ENCODE measurements at places on chromosomes 3 and 15.

GRCh38 chr3:64238971-64239667 lies 13.9 kb upstream of the PRICKLE2 start:
- DNase-seq: no peak

DNA sequence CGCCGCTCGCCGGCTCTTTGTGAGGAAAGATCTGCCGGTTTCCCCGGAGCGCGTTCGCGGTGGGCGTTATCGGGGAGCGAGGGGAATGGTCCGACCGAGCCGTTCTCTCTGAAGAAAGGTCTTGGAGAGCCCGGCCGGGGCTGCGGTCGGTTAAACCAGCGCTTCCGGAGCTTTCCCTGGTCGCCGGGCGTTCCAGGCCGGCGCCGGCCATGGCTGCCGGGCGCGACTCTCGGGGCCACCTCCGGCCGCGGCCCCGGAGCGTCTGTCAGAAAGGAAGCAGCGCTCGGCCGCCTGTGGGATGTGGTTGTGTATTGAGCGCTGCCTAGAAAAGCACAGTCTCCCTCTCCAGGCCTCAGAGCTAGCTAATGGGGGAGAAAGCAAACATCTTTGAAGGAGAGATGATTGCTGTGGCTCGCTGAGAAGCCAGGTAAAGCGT lies 731 bp downstream of the FYTTD1 start:
- DNase-seq: peak; percentile 31

- DNase-seq: no peak
Measured at GRCh38 chr3:166714206-166714605, 665.9 kb downstream of the ZBBX start.

DNA sequence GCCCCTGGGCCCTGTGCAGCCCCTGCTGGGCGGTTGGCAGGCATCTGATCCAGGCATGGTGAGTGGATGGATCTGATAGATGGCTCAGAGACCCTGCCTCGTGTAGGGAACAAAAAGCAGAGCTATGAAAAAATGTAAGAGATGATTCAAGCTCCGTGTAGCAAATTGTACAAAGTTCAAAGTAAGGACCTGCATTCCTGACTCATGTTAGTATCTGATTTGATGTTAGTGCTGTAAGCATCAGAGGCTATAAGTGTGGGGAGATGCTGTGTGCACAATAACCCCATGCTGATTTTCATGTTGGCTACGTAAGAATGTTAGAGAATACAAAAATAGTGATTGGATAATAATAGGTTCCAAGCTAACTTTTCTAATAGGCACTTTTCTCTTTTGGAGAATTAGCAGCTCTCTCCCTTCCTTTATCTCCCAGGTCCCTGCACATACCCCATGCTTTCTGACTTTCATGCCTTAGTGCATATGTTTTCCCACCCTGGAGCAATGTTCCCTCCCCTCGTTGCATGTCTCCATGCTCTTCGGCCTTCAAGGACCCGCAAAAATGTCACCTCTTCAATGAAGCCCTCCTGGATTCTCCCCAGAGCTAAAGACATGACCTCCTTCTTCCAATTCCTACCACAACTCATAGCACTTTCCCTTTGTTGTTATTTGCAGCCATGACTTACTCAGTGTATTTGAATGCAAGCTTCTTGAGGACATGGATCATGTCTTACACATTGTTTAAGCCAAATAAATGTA lies 1.6 kb downstream of the CCR9 start:
- no peak for DNase-seq

GRCh38 chr15:94924971-94925598 lies 693.7 kb downstream of the MCTP2 start:
- no peak for DNase-seq

- no peak for DNase-seq
Measured at GRCh38 chr3:42846685-42847522, 28.8 kb downstream of the CYP8B1 start.

GRCh38 chr15:96150254-96150653 lies 180.2 kb upstream of the NR2F2 start:
- DNase-seq: no peak

DNA sequence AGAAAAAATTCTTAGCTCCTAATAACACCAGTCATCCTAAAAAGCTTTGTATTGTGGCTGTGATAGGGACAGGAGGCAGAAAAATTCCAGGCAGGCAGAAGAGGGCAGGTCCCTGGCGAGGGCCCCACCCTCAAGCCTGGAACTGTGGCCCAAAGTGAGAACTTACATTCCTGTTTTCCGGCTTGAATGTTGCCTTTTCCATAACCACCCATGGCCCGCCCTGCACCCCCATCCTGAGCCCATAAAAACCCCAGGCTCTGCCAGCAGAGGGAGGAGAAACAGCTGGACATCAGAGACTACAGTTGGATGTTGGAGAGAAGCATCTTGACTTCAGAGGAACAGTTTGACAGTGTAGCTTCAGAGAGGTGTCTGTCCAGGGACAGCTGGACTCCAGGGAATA lies 37.3 kb downstream of the SLCO2A1 start:
- DNase-seq: no peak

- DNase-seq: no peak
Measured at GRCh38 chr3:158470944-158471638, 99.9 kb upstream of the MLF1 start.

GRCh38 chr15:41106947-41107346 lies 9.1 kb downstream of the INO80 start:
- DNase-seq: no peak

DNA sequence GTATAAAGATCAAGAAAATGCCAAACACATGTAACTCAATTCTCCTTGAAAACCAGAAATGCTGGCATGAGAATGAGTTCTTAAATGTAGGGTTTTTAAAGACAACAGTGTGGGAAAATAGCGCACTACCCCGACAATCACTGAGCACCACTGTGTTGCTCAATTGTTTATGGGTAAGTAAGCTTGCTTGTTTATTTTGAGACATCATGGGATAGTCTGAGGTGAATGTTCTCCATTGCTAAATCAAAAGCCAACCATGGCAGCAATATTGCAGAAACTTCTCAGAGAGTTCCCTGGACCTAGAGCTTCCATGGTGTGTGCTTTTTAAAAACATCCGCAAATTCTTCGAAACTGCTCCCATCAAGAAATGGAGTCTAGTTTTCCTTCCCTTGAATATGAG lies 62.7 kb downstream of the CERS3 start:
- no peak for DNase-seq

DNA sequence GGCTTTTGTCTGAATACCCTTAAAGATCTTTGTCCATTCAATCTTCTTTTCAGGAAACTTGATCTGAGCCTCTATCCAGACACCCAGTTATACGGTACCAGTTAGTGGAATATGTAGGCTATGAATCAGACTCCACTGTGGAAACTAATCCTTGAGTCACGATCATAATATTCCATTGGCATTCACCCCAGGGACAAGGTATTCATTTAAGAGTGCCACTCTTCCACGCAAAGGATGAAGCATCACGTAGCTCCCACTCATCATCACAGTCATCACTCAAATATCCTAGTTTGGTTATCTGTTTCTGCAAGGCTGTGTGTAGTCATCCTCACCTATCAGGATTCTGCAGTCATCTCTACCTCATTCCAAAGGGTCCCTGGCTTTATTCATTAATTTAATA lies 85.6 kb downstream of the NEDD4 start:
- no peak for DNase-seq

GRCh38 chr3:40192628-40193027 lies 116.9 kb upstream of the EIF1B start:
- no peak for DNase-seq

DNA sequence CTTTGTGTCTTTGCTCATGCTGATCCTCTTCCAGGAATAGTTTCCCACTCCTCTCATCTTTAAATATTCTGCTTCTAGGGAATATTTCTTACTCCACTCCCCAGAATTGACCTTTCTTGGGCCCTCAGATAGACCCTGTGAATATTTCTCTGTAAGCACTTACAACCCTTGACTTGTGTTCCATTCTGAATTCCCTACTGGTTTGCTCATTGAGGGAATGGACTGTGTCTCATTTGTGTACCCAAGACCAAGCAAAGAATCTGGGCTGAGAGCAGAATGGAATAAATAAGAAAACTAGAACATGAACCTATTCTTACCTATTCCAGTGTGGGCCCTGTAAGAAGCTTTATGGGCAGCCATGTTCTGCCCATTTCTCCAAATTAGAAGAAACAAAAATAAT lies 72.7 kb upstream of the TSPAN3 start:
- no peak for DNase-seq

DNA sequence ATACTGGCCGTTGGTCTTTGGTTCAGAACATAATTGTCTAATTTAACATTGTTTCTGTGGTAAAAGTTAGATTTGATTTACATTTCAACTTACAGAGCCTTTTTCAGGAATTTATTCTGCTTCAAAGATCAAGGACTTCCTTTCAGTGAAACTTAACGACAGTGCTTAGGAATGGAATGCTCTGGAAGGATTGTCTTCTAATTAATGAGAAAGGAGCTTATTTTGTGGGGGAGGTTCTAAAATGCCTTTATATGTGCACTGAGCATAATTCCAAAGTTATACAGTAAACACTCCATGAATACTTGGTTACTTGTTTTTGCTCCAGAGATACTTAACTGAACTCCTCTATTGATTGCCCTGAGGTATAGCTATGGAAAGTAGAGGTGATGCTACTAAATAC lies 75.7 kb downstream of the CACNA1D start:
- DNase-seq: no peak

- DNase-seq: no peak
Measured at GRCh38 chr3:71779674-71780377, 5.1 kb downstream of the PROK2 start.

DNA sequence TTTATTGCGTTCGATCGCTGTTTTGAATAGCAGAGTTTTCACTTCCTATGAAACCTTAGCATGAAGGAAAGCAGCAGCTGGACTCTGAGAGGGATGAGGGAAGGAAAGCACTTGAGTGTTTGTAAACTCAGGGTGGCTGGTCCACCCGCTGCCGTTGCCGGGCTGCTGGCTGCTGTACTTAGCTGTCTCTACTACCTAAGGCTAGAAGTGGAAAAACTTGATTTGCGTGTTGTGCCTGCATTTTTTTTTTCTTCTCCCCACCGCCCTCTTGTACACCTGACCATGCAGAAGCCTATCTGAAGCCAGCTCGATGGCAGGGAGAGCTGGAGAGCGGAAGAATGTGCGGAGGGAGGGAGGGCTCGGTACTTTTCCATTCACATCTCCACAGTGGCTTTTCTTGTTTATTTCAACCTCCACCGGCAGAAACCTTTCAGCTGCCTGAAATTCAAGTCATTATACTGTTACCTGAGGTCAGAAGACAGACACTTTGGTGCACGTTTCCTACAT lies 4.8 kb upstream of the BCL6 start:
- no peak for DNase-seq

DNA sequence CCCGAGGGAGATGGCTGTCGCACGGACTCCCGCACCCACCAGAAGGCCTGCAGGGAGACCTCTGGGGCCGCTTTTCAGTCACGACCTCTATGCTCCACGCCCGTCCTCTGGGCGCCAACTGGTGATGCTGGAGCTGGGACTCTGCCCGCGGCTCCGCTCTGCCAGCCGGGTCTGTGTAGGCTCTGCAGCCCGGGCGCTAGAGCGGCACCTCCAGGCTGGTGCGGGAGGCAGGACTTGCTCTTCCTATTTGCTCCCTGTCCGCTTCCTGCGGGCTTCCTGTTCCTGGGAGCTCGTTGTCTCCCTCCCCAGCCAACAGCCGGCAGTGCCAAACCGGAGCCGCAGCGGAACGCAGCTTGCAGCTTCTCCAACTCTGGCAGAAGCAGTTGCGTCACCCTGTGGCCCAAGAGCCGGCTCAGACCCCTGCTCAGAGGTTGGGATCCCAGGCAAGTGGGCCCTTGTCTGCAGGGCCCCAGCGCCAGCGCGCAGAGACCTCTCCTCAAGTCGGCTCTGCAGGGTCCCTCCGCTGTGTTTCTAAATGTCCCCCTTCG lies 285.9 kb downstream of the XXYLT1 start:
- no peak for DNase-seq

DNA sequence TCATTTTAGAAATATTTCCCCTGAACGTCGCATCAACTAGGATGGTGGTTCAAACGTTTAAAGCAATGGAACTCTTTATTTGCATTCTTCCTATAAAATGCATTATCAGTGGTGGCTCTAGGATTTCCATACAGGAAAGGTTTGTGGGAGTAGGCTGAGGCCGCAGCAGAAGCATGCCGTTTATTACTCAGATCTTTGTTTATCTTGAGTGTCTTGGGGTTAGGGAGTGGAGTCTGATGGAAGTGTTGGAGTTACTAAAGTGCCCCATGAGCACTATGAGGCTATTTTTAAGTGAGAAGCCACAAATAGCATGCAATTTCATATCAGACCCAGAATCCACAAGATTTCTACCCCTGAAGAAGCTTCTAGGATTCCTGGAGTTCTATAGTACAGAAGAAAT lies 26.2 kb downstream of the ATOSA start:
- no peak for DNase-seq

DNA sequence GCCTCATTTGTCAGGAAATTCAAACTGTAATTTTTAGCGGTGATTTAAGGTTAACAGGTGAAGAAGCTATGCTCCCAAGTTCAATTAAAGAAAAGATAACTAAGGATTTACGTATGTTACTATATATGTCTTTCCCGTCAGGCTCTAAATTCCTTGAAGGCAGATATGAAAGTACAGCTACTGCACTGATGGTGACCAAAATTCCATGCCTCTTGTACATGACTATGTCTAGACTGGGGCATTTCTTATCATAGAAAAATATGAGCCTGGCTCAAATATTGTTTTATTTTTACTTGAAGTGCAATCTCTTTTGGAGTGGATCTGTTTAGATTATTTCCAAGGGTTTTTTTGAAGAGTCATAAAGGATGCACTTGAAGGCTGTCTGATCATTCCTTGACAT lies 647.1 kb upstream of the KCNMB2 start:
- no peak for DNase-seq

DNA sequence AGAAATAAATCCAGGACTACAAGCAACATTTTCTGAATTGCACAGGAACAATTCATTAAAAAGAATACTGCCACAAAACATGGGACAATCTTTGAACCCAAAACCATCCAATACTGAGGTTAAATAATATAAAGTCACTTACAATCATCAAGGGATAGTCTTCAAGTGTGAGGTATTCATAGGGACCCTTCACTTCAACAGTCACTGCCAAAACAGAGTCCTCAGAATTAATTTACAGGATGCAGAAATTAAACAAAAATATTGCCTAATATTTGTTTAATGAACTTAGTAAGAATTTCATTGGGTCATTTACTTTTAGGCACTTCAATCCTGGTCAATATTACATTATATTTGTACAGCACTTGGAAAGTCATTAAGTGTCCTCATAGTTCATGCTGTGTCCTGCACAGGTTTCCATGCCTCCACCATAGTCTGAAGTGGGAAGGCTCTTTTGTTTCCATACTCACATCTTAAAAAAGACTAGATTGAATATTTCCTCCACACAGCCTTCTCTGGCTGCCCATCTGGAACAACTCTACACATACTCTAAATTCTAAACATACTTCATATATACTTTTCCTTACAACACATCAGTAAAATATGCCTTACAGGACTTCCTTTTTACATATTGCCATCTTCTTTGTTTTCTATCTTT lies 31.6 kb upstream of the VPS39 start:
- DNase-seq: no peak

GRCh38 chr3:56633181-56633580 lies 49.9 kb downstream of the TASOR start:
- DNase-seq: no peak

- no peak for DNase-seq
Measured at GRCh38 chr15:94665676-94666441, 434.5 kb downstream of the MCTP2 start.
